Activated CD4-positive, alpha-beta T cell treated with anti-CD3 and anti-CD28 coated beads for 1 hour (primary cell): ENCODE measurements at places on chromosomes 6 and 20.

GRCh38 chr6:28729501-28730402 lies 194.0 kb downstream of the TRIM27 start:
- no peak for DNase-seq

DNA sequence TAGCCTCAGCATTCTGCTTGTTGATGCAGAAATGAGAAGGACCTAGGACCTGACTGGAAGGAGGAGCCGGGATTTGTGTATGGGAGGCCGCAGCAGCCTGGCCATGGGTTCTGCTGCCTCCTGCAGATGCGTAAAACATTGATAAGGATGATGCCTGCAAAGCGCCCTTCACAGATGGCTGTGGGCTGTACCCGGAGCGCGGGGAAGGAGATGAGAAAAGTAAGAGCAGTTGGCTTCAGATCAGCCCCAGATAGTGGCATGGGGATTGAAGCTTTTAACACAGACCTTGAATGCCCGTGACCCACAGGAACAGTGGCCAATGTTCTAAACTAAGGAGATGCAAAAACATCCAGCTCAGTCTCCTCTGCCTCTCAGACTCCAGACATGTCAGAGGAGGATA lies 136.4 kb upstream of the KCNG1 start:
- DNase-seq = no peak

GRCh38 chr6:56353860-56354259 lies 106.5 kb upstream of the COL21A1 start:
- no peak for DNase-seq

DNA sequence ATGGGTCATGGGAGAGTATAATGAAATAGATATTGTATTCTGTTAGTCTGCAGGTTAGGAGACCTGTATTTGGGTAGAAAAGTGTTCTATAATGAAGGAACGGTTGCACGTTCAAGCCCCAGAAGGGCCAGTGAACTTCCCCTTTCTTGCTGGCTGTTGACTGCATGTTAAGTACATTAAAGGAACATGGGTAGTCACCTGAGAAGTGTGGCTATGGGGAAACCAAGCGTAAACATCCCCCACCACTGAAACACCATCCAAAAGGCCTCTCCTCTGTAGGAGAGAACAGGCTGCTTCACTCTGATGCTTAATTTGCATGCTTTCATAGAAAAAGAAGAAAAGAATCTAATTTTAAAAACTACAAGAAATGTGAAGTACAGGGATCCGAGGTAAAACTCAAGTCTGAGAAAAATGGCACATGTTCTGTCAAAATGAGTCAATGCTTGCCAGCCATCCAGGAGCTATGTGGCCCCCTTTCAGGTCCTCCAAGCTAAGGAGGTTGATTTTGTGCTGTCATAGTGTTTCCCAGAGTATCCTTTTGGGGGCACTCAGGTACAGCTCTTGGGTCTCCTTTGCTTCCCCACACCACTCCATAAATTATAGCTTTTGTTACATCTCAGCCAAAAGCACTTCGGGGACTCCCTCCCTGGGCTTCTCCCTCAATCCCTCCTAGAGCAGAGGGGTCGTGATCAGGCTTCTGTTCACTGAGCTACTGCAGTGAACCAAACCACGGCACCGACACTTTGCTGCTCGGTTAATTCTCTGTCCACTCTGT lies 283.7 kb upstream of the AGPAT4 start:
- no peak for DNase-seq

- no peak for DNase-seq
These were observed 157.0 kb upstream of the CITED2 start for GRCh38 chr6:139531148-139532115.

DNA sequence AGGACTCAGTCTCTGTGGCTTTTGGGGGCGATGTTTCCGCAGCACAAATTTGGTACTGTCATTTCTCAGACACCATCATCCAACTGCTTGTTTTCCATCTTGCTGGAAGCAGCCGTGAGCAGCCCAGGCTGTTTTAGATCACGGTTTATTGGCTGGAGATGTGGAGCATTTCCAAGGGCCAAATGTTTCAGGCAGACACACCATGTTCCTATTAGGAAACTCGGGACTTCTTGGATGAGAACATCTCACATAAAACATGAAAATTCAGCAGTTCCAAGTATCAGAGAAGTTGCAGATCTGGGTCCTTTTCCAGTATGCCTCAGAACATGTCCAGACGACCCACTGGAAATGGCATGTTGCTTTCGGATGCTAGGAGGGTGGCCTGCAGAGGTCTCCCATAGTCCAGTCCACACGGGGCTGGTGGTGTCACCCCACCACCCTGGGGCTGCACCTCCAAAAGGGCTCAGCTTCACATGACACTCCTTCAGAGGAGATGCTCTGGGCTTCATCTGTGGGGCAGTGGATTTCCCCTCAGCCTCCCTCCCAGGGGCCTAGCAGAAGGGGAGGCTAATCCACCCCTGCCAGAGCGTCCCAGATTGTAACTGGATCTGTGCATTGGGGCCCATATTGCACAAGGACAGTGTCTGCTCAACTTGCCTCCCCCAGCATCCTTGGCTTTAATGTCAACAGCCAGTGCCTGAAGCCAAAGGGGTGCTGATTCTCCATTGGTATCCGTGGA lies 176.3 kb downstream of the SCP2D1 start:
- DNase-seq = no peak
